ENCODE measurements at places on chromosomes 2 and 18. TPM values are rescaled to one million over a fixed set of nuclear protein-coding genes. Genes with fewer than 3 reads are reported as not detected.

ANO7 gene
- total RNA-seq: 3.2 TPM

DNA sequence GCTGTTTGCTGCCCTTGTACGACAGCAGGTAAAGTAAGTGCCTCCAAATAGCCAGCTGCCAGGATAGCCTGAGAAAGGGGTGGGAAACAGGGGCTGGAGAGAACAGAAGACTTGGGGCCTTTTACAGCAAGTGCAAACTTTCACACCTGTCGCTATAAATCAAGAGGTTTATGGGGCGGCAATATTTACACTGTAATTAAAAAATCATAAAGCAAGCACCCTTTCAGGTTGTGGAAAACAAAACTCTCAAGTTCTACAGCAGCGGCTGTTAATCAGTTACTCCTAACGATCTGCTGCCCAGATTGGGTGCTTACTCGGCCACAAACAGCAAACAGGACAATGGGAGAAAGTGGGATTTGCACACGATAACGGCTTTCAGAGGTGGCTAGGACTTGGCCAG lies 359.5 kb upstream of the ETAA1 start:
- no peaks in the 10 kb centered on the region for H3K36me3 ChIP-seq
- no peak for DNase-seq
- peaks cover 9% of the 10 kb centered on the region for H3K4me1 ChIP-seq
- no peak overlapping the region for H3K4me3 ChIP-seq
- H3K27ac ChIP-seq: no peak overlapping the region
- H3K27me3 ChIP-seq: no peaks in the 10 kb centered on the region

DNA sequence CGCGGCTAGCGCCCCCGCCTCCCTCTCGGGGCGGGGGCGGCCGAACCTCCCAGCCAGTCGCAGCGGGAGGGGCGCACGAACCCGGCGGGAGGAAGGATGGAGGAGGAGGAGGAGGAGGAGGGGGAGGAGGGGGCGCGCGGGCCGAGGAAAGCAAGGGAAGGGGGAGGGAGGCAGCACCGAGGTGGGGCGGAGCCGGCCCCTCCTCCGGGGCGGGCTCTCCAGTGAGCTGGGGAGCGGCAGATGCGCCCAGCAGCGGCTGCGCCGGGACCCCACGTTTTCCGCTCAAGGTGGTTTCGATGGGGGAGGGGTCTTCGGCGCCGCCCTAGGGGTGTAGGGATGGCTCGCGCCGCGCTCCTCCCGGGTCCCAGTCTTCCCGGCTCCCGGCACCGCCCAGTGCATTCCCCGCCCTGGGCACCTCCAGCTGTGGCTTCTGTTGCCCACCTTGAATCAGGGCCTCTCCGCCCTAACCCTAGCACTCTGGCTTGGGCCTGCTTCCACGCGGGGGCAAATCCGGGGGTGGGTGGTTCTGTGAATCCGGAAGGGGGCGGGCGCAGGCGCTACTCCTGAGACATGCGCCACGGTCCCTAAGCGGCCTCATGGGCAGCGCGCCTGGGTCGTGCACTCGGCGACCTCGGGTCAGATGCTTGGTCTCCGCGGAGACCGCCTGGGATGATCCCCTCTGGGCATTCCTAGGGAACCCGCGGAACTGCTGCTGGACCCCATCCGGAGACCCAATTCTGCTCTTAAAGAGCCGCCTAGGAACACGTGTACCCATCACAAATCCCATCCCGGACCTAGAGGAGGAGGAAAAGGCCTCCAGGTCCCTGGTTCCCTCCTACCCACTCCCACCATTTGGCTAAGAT lies at the start of gene FBXO41:
Gene FBXO41, minus strand, starts transcription at position 183 of the 863 bp plus-strand sequence. CDS start 14,848 bp downstream, outside the sequence.
- H3K27ac ChIP-seq: peak within 1 kb of the TSS; percentile 31
- H3K4me1 ChIP-seq: no peaks in the 10 kb centered on the region
- H3K4me3 ChIP-seq: peak within 1 kb of the TSS; percentile 85

DNA sequence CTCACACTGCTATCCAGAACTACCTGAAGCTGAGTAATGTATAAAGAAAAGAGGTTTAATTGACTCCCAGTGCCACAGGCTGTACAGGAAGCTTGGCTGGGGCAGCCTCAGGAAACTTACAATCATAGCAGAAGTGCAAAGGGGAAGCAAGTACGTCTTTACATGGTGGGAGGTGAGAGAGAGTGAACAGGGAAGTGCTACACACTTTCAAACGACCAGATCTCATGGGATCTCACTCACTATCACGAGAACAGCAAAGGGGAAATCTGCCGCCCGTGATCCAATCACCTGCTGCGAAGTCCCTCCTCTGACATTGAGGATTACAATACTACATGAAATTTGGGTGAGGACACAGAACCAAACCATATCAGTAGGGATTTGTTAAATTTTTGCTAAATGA lies 150.4 kb upstream of the NXPH2 start:
- DNase-seq: no peak
- no peak overlapping the region for H3K27ac ChIP-seq
- peaks cover 13% of the 10 kb centered on the region for H3K4me1 ChIP-seq

- no peak overlapping the region for H3K4me3 ChIP-seq
- no peak for DNase-seq
- H3K27me3 ChIP-seq: no peaks in the 10 kb centered on the region
- peak overlapping the region; percentile 67 for H3K27ac ChIP-seq
- peaks cover 5% of the 10 kb centered on the region for H3K4me1 ChIP-seq
- H3K36me3 ChIP-seq: no peaks in the 10 kb centered on the region
Observed at GRCh38 chr2:230927711-230928341, 2.8 kb upstream of the GPR55 start.

GRCh38 chr2:66575625-66576310 lies 140.8 kb downstream of the MEIS1 start:
- peaks cover 4% of the 10 kb centered on the region for H3K36me3 ChIP-seq
- peaks cover 54% of the 10 kb centered on the region for H3K27me3 ChIP-seq
- H3K4me1 ChIP-seq: peaks cover 63% of the 10 kb centered on the region
- peak overlapping the region; percentile 97 for H3K4me3 ChIP-seq

- no peak for DNase-seq
- no peaks in the 10 kb centered on the region for H3K36me3 ChIP-seq
- H3K27me3 ChIP-seq: peaks cover 6% of the 10 kb centered on the region
- no peaks in the 10 kb centered on the region for H3K4me1 ChIP-seq
- H3K4me3 ChIP-seq: no peak overlapping the region
Observed at GRCh38 chr2:119174993-119175347, 16.4 kb upstream of the C1QL2 start.

GRCh38 chr2:20421988-20422370 lies 24.9 kb upstream of the RHOB start:
- no peak overlapping the region for H3K27ac ChIP-seq
- H3K4me1 ChIP-seq: peaks cover 26% of the 10 kb centered on the region
- H3K4me3 ChIP-seq: no peak overlapping the region
- H3K27me3 ChIP-seq: no peaks in the 10 kb centered on the region
- H3K36me3 ChIP-seq: no peaks in the 10 kb centered on the region
- no peak for DNase-seq

ERBB4 gene
- total RNA-seq: 10.2 TPM

GRCh38 chr2:48723129-48723528 lies 32.4 kb downstream of the LHCGR start:
- no peak overlapping the region for H3K4me3 ChIP-seq
- no peaks in the 10 kb centered on the region for H3K36me3 ChIP-seq
- H3K4me1 ChIP-seq: peaks cover 26% of the 10 kb centered on the region

SKA1 gene
- total RNA-seq: 30.3 TPM

CROCC2 gene
- not detected for total RNA-seq

VWC2L gene
- 0.23 TPM for total RNA-seq

DNA sequence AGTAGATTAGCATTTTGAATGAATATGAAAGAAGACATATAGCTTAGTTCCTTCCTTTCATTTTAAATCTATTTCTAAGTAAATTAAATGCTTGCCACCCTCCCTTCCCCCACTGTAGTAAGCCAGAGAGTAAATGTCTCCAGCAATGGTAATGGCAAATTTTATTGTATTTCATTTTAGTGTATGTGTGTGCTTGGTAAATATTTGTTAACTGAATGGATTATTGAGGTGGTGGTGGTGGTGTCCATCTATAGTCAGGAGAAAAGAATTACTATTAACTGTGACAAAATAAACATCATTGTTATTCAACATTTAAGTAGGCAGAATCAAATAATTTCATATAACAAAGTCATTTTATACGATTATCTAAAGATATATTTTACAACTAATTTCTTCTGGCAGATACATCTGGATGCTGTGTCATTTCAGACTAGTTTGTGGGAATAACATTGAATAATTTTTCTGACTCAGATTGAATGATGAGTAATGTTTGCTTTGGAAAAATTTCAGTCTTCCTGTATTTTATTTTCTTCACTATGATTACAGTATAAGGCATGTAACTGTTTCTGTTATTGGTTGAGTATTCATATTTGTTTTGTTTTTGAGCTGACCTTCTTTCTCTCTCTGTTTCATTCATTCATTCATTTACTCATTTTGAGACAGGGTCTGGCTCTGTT lies 18.3 kb downstream of the ASXL3 start:
- no peaks in the 10 kb centered on the region for H3K36me3 ChIP-seq
- no peaks in the 10 kb centered on the region for H3K27me3 ChIP-seq
- H3K4me1 ChIP-seq: peaks cover 21% of the 10 kb centered on the region

CGREF1 gene
- total RNA-seq: 2.1 TPM

- peaks cover 2% of the 10 kb centered on the region for H3K27me3 ChIP-seq
- H3K27ac ChIP-seq: no peak overlapping the region
- no peak overlapping the region for H3K4me3 ChIP-seq
- DNase-seq: no peak
- H3K36me3 ChIP-seq: peaks cover 6% of the 10 kb centered on the region
- peaks cover 3% of the 10 kb centered on the region for H3K4me1 ChIP-seq
Observed at GRCh38 chr2:38960609-38961320, 71.1 kb downstream of the ARHGEF33 start.

GRCh38 chr2:144349674-144350073 lies 170.2 kb downstream of the ZEB2 start:
- H3K4me1 ChIP-seq: peaks cover 50% of the 10 kb centered on the region
- H3K36me3 ChIP-seq: no peaks in the 10 kb centered on the region
- DNase-seq: no peak

DNA sequence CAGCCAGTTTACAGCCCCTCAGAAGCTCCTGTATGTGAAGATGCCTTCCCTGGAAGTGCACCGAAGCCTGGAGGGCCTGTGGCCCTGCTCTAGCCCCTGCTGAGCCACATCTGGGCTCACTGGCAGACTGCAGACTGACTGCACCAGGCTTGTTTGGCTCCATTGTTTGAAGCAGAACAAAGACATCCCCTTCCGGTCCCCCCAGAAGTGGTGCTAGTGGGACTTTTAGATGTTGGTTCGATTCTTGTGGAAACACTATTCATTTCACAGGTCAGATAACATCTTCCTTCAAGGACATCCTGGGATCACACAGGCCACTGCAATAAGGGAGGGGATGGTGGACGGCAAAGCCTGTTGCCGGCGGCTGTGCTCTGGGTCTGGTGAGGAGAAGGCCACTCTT lies 57.8 kb upstream of the CBLN2 start:
- DNase-seq: no peak
- H3K36me3 ChIP-seq: no peaks in the 10 kb centered on the region
- no peak overlapping the region for H3K4me3 ChIP-seq
- H3K4me1 ChIP-seq: no peaks in the 10 kb centered on the region
- no peak overlapping the region for H3K27ac ChIP-seq
- H3K27me3 ChIP-seq: no peaks in the 10 kb centered on the region

FKBP1B gene
- total RNA-seq: 22.0 TPM

DNA sequence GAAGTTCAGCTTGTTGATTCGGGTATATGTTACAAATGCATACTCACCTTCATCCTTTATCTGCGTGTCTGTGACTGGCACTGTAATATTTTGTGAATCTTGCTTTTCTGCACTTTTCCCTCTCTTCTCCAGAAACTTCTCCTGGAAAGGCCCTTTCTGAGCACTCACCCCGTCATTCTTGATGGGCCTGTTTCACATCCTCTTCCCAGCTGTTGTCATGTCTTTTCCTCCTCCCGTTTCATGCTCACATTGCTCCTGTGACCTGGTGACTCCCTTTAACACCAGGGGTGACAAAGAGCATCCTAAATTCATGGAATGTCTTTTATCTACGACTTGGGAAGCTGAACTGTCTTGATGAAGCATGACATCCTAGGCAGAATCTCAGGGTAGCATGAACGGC lies 65.8 kb downstream of the CD8B2 start:
- no peaks in the 10 kb centered on the region for H3K27me3 ChIP-seq
- H3K4me3 ChIP-seq: no peak overlapping the region
- no peak for DNase-seq
- peaks cover 8% of the 10 kb centered on the region for H3K4me1 ChIP-seq
- H3K36me3 ChIP-seq: peaks cover 4% of the 10 kb centered on the region

DNA sequence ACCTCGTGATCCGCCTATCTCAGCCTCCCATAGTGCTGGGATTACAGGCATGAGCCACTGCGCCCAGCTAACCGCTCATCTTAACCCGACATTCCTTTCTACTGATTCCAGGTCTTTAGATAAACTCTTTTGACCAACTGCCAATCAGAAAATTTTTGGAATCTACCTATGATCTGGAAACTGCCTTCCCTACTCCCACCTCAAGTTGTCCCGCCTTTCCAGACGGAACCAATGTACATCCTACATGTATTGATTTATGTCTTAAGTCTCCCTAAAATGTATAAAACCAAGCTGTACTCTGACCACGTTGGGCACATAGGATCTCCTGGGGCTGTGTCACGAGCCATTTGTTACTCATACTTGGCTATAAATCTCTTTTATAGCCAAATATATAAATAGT lies 3.2 kb upstream of the NEU2 start:
- H3K4me3 ChIP-seq: no peak overlapping the region
- H3K27me3 ChIP-seq: no peaks in the 10 kb centered on the region
- no peak overlapping the region for H3K27ac ChIP-seq
- H3K36me3 ChIP-seq: no peaks in the 10 kb centered on the region
- H3K4me1 ChIP-seq: peaks cover 17% of the 10 kb centered on the region

GRCh38 chr2:231614559-231615057 lies 21.9 kb downstream of the TEX44 start:
- H3K4me3 ChIP-seq: peak overlapping the region; percentile 87
- H3K4me1 ChIP-seq: peaks cover 58% of the 10 kb centered on the region
- peak overlapping the region; percentile 98 for H3K27ac ChIP-seq
- no peaks in the 10 kb centered on the region for H3K36me3 ChIP-seq

ANKRD30B gene
- total RNA-seq: not detected

- no peak for DNase-seq
- no peak overlapping the region for H3K27ac ChIP-seq
- H3K4me3 ChIP-seq: no peak overlapping the region
- no peaks in the 10 kb centered on the region for H3K4me1 ChIP-seq
- H3K36me3 ChIP-seq: no peaks in the 10 kb centered on the region
Observed at GRCh38 chr18:13984080-13984479, 68.7 kb upstream of the MC2R start.

RETSAT gene
- total RNA-seq: 25.2 TPM

DNA sequence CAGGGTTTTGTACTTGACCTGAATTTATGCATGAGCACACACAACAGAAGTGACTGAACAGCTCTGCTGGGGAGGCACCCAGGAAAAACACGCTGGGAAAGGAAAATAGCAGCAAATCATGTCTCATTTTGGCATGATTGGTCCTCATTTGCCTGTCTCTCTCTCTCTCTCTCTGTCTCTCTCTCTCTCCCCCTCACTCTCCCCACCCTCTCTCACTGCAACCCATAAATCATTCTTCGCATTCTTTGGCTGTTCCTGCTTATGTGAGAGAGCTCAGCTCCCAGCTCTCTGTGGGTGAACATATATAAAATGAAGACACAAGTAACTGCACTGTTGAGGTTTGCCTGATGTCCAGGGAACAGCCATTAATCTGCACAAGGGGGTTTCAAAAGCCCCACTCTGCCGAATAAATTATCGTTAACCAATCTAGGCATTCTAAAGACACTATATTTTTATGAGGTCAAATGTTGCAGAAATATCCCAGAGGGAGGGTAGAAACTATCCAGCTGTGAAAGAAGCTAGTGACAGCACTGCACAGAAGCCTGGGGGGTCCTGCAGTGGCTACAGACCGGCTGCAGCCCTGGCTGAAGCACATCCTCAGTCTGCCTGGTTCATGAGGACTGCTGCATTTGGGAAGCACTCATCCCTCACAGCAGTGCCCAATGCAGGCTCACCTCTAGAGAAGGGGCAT lies 260.3 kb downstream of the AFF3 start:
- H3K27me3 ChIP-seq: no peaks in the 10 kb centered on the region
- no peak for DNase-seq
- peak overlapping the region; percentile 50 for H3K4me3 ChIP-seq
- no peaks in the 10 kb centered on the region for H3K36me3 ChIP-seq
- peaks cover 65% of the 10 kb centered on the region for H3K4me1 ChIP-seq
- peak overlapping the region; percentile 58 for H3K27ac ChIP-seq

Data from neural crest cell (in vitro differentiated cells).